ENCODE measurements at places on chromosomes 1 and 21.

DNA sequence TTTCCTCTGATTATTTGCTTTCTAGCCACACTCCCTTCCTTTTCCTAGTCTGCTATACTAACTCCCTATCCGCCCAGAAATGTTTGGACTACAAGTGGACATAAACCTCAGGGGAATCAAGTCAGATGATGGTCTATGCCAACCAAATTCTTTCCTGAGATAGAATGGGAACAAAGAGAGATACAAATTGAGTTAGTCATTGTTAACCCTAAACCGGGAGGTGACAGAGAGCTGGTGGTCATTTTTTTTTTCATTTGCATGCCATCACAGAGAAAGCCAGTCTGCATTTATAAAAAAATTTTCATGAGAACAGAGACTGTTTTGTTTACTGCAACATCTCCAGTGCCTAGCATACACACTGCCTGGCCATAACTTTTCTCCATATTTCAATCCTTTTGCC, 35.0 kb downstream of the MYSM1 start:
- no peak for DNase-seq

GRCh38 chr1:114338191-114338890, 172.7 kb downstream of the TRIM33 start:
- DNase-seq = no peak

GRCh38 chr1:56527548-56528302, 51.6 kb downstream of the PLPP3 start:
- DNase-seq = peak; percentile 53

GRCh38 chr1:150534002-150534401, 15.2 kb upstream of the ADAMTSL4 start:
- DNase-seq = no peak

GRCh38 chr1:38039331-38040088, 7.1 kb downstream of the POU3F1 start:
- no peak for DNase-seq

DNA sequence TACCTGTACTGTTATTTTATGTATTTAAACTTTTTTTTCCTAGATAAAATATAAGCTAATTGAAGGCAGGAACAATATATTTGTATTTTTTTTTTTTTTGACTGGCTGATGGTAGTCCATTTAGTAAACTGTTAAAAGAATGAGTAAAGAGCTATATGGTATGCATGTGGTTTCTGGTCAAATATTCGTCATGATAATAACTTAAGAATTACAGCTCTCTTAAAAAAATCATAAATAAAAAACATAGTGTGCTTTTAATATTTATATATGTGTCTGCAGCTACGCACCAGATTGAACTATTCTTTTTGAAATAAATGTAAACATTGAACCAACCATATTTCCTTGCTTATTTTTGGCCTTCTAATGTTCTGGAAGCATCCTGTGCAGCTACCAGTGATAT, 272.3 kb upstream of the C1orf105 start:
- DNase-seq = no peak

- no peak for DNase-seq
Measured at GRCh38 chr1:8166406-8166805, 140.3 kb upstream of the ERRFI1 start.

GRCh38 chr1:58815686-58816071, 31.8 kb upstream of the JUN start:
- no peak for DNase-seq

GRCh38 chr1:87336623-87337067, 8.0 kb downstream of the LMO4 start:
- no peak for DNase-seq

DNA sequence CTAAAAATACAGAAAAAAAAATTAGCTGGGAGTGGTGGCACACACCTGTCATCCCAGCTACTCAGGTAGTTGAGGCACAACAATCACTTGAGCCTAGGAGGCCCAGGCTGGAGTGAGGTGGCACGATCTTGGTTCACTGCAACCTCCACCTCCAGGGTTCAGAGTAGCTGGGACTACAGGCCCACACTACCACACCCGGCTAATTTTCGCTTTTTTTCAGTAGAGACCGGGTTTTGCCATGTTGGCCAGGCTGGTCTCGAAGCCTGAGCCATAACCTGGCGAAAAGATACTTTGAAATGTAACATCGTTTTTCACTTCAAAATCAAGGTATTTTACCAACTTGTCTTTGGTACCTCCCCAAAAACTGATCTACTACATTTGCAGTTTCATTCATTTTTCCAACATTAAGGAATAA, 6.1 kb downstream of the GAS5 start:
- no peak for DNase-seq

- DNase-seq = peak; percentile 30
Measured at GRCh38 chr1:975896-976683, 5.8 kb downstream of the PERM1 start.
